ENCODE measurements at places on chromosomes 3 and 15. TPM values are rescaled to one million over a fixed set of nuclear protein-coding genes. Genes with fewer than 3 reads are reported as not detected.
A peak's percentile ranks its signal among the peaks of the same experiment; 100 is the strongest.

PROS1 gene
- 77.7 TPM for total RNA-seq

DNAJA4 gene
- 78.0 TPM for total RNA-seq

GRCh38 chr15:67145710-67146109 lies 80.3 kb downstream of the SMAD3 start:
- no peaks in the 10 kb centered on the region for H3K27me3 ChIP-seq
- no peaks in the 10 kb centered on the region for H3K4me1 ChIP-seq
- DNase-seq = no peak
- H3K27ac ChIP-seq = peak overlapping the region; percentile 66
- no peaks in the 10 kb centered on the region for H3K36me3 ChIP-seq

CYP1A2 gene
- total RNA-seq = not detected

DNA sequence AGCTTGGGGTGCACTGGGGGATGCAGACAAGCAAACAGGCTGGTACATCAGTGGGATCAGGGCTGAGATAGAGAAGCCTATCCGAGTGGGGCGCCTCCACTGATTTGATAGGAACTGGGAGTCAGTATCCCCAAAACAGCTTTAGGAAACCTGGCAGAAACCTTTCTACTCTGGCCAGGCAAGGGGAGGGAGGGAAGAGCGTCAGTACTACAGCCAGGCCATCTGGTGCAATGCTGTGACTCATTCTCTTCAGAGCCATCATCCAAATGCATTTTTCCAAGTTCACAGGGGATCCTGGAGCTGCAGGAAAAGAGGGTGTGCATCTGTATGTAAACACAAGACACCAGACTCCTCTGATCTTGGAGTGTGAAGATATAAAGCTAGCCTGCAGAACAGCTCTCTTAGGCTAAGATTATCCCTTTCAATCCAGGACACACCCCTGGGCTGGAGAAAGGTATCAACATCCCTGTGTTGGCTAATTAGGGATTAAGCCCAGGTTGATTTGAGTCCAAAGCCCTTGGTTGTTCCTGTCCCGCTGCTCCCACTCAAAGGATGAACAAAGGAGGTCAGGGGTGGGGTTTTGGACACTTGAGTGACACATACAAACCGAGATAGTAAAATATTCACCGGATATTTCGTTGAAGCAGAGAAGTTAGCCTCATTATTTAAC lies 9.3 kb downstream of the GALNT15 start:
- H3K4me3 ChIP-seq = no peak overlapping the region
- peaks cover 17% of the 10 kb centered on the region for H3K36me3 ChIP-seq
- peak; percentile 63 for DNase-seq
- H3K4me1 ChIP-seq = peaks cover 4% of the 10 kb centered on the region

- no peak for DNase-seq
- H3K4me3 ChIP-seq = no peak overlapping the region
- H3K4me1 ChIP-seq = no peaks in the 10 kb centered on the region
- no peaks in the 10 kb centered on the region for H3K36me3 ChIP-seq
Observed at GRCh38 chr3:183303690-183304089, 50.6 kb downstream of the B3GNT5 start.

GRCh38 chr15:59300618-59301139 lies 72.0 kb downstream of the MYO1E start:
- no peaks in the 10 kb centered on the region for H3K27me3 ChIP-seq
- H3K36me3 ChIP-seq = no peaks in the 10 kb centered on the region
- DNase-seq = no peak
- H3K27ac ChIP-seq = peak overlapping the region; percentile 55
- no peak overlapping the region for H3K4me3 ChIP-seq
- no peaks in the 10 kb centered on the region for H3K4me1 ChIP-seq

- no peaks in the 10 kb centered on the region for H3K27me3 ChIP-seq
- H3K27ac ChIP-seq = peak overlapping the region; percentile 9
- H3K4me1 ChIP-seq = no peaks in the 10 kb centered on the region
- no peaks in the 10 kb centered on the region for H3K36me3 ChIP-seq
Observed at GRCh38 chr3:43418601-43419272, 132.4 kb downstream of the SNRK start.

Measured in right atrium auricular region (tissue), 2 donors.